Stimulated activated CD4-positive, alpha-beta T cell treated with anti-CD3 and anti-CD28 coated beads, Interleukin-4, amount 100 ng/mL, for 1 hour (primary cell): ENCODE measurements at places on chromosomes 5 and 9.

DNA sequence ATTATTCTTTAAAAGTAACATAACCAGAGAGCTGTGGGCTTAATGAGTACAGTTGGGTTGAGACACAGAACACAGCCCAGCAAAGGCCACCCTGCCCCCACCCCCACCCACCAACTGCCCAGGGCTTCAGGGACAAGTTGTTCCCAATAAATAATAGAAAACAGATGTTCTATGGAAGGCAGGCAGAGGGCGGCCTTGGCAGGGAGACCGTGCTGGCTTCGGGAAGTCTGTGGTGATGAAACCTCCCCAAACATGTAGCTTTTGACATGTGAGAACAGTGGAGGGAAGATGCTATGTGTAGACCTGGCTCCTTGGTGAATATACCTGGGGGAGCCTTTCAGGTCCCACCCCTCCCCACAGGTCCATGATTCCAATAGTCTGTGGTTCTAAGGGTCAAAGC lies 10.0 kb downstream of the TRAF1 start:
- no peak for DNase-seq

GRCh38 chr9:137186385-137186784 lies 2.0 kb downstream of the ANAPC2 start:
- no peak for DNase-seq

- no peak for DNase-seq
These were observed 615.5 kb downstream of the RAB3C start for GRCh38 chr5:59198365-59198764.

GRCh38 chr5:52938226-52938625 lies 50.9 kb upstream of the ITGA2 start:
- no peak for DNase-seq

DNA sequence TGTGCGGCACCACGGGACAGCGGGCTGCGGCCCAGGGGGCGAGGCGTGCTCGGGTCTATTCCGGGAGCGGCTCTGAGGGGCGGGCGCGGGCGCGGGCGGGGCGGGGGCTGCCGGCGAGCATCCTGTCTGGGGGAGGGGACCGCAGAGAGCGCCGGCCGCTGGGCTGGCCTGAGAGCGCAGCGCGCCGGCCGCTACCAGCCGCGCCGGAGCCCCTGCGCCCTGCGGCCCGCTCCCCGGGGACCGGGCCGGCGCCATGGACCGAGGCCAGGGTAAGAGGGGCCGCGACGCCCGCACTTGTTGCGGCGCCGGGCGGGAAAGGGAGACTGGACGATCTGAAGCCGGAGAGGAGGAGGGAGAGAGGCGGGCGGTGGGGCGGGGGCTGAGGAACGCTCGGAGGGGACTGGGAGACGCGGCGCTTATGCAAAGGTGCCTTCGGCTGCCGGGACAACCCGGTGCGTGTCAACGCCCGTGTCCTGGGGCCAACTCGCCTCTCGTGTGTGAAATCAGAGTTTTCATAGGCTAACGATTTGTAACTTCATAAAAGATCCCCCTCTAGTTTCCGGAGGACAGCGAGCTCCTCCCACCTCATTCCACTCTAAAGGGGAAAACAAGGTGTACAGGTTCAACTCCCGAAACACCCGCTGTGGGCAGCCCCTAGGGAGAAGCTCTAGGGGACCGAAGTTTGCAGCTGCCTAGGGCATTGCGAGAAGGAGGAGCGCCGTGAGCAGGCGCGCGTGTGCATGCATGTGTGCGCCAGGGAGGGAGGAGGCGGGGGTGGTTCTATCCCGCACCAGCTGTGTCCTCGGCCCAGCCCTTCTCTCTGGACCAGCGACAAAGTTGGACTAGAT lies at the start of gene AFAP1L1:
Gene AFAP1L1 (plus strand): TSS at position 144 of the 848 bp plus-strand sequence. CDS start 110 bp downstream, at position 254.
- DNase-seq = peak; percentile 15

DNA sequence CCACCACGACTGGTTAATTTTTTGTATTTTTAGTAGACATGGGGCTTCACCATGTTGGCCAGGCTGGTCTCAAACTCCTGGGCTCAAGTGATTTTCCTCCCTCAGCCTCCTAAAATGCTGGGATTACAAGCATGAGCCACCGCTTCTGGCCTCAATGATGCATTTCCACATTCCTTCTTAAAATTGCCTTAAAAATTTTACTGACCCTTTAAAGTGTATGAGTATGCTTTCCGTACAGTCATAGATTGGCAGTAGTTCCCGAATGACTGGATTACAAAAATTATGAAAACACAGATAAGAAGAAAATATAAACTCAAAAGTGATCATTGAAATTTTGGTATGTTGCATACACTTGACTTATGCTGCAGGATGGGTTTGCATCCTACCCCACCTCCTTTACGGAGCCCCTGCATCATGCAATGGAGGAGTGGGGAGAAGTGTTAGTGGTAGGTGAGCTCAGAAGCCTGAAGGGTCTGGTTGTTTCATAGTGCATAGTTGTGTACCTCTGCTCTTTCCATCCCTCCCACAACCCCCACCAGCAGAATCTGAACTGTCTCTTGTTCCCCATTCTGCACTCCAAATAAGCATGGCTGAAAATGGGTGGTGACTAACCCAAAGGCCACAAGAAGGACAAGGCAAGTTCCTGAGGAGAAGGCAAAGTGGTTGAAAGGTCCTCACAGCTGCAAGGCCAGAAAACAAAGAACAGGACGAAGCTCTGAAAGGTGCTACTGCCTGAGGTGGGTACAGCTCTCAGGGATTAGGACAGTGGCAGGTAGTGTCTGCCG lies 26.8 kb downstream of the ANKRD55 start:
- no peak for DNase-seq

DNA sequence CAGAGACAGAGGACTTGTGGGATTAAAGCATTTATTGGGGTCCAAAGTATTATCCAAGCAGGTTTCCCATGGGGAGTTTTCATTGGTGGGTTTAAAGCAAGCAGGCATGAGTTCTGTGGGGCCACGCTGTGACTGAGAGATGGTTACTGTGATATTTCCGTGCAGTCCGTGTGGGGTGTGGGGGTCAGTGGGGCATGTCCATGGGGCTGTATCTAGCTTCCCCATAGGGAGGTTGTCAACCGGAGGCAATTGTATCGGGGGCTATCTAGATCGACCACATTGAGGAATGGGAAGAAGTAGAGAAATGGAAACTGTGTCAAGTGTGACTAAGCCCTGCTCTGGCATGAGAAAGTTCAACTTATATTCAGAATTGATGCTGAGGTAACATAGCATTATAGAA lies 7.1 kb upstream of the RPS23 start:
- no peak for DNase-seq

GRCh38 chr5:62143268-62144229 lies 162.5 kb upstream of the KIF2A start:
- no peak for DNase-seq

- no peak for DNase-seq
These were observed 1284.1 kb upstream of the ACO1 start for GRCh38 chr9:31100311-31100710.

DNA sequence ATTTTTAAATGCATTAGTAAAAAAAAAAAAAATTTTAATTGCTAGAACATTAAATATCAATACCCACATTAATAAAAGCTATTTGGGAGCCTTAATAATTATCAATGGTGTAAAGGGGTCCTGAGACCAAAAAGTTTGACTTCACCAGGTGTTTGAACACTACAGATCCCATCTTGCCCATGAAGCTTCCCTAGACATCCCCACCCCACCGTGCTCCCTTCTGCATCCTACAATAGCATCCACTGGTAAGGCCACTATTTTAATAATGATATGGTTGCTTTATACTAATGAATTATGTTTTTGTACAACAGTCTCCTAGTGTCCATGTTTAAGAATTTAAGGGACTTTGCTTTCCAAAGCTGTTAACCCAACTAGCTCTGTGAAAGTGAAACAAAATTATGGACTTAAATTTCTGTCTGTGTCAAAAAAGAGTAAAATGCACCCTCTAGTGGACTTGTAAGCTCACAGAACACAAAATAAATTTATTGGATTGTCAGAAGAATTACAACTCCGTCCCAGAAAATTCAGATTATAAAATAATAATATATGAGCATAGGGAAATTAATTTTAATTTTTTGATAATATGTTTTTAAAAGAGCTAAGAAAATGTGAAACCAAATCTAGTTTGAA lies 76.0 kb downstream of the ARL15 start:
- no peak for DNase-seq

GRCh38 chr9:95100071-95100627 lies 217.4 kb downstream of the FANCC start:
- no peak for DNase-seq

- no peak for DNase-seq
These were observed 34.1 kb upstream of the TTC23L start for GRCh38 chr5:34804913-34805312.

DNA sequence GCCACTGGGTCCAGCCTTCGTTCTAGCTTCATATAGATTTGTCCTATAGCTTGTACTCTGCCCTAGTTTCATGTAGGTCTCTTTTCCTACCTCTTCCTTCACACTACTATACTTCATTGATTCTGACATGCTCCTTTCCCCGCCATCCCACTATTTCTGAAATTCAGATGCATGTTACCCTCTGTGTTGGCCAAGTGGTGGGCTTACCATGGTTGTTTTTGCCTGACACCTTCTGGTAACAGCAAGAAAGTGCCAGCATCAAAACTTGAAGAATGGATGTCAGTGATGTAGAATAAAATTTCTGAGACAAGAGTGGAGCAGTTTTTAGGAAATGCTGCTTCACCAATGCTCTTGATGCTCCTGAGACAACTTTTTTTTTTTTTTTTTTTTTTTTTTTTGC lies 19.5 kb upstream of the SERINC5 start:
- no peak for DNase-seq

DNA sequence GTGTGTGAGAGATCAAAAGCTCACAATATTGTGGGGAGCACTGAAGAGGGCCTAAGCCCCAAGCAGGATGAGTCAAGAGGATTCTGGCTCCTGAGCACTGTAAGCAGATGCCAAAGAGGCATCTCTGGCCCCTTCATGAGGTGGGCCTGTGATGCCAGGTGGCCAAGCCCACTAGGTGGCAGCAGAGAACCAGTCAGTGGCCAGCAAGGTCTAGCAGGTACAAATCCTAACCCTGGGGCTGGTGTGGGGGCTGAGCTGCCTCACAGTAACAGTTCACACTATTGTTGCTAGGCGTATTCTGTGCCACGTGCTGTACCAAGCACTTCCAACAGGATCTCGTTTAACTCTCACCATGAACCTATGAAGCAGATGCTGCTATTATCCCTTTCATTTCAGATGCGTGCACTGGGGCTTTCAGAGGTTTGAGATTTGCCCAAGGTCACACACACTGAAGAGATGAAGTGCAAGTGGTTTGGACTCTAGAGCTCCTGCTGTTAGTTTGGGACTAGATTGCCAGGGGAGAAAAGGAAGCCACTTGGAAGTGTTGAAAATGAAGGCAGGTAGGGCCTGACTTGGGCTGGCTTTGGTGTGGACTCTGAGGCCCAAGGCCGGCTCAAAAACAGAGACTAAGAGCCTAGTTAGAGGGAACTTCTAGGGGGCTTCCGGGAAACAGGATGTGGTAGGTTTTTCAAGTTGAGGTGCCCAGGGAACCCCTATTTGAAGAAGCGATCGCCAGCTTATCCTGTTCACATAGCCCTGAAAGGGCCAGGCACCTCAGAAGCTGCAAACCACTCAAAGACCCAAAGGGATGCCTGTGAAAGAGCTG lies 4.4 kb upstream of the MLANA start:
- DNase-seq = peak; percentile 82

DNA sequence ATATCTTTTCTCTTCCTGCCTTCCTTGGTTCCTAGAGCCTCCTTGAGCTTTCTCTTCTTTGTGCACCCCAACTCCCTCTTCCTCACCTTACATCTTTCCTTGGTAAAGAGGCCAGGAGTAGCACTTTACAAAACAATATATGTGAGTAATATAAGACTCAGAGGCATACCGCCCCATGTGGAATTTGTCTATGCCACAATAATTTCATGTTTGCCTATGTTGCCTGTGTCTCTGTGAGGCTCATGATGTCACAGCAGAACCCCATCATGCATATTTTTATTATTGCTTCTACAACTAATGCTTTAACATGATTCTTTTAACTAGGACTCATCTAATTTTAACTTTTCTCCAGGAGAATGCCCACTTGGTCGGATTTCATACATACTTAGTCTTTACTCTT lies 15.0 kb upstream of the LVRN start:
- no peak for DNase-seq

DNA sequence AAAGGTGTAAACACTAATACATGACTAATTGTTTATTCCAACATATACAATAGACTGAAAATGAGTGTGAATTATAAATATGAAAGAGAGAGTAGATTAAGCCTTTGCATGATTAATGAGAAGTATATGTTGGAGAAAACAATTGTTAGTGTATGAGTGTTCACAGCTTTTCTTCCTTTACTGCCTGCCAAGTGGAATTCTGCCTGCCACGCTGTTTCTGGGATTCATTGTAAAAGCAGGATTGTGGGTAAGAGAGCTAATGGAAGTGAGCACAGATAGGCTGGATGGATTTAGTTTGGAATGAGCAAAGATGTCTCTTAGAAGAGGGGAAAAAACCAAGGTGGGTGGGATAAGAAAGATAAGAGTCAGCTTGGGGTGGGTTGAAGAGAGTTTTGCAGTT lies 129.6 kb upstream of the NMUR2 start:
- no peak for DNase-seq

DNA sequence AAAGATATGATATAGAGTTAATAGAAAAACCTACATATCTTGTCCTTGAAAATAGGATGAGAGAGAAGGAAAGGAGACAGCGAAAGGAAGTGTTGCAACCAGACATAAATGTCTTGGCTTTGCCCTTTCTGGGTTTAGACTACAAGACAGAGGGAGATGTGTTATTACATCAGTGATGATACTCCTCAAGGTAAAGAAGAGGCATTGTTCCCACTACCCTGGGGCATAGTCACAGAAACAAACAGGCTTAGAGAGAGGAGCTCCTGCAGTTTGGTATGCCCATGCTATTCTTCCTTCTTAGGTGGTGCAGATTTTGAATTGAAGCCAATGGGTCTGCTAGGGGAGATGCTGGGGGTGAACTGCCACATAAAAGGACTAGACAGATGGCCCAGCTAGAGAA lies 166.8 kb upstream of the RFX3 start:
- no peak for DNase-seq

DNA sequence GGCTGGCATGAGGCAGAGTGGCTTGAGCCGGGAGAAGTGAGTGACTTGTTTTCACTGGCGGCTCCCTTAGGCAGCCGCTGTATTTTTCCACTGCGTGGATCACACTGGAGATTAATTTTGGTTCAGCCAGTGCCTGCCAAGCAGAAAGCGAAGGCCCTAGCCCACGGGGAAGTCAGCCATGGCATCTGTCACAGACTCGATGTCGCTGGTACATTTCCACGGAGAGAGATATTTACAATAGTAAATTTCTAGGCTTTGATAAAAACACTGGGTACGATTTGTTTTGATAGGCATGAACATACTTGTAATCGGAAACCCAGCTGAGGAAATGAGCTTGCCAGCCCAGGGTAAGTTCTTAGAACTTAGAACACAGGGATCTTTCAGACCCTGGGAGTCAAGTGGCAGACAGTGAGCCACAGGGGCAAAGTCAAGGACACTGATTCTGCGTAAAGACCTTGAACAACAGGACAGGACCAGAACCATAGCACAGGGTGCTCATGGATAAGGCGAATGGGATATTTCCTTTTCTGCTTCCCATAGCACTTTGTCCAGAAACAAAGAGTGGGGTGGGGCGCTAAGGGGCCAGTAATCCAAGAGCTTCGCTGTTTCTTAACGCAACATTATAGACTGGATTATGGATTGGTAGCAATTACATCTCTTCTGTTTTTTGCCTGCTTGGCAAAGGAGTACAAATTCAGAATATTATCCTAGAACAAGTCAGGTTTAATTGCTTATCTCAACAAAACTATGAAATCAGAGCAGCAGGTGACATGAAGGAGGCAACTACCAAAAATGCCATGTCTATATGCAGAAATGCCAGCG lies 4.5 kb downstream of the DUSP1 start:
- DNase-seq = no peak

- DNase-seq = no peak
These were observed 83.0 kb downstream of the ZNF462 start for GRCh38 chr9:106945727-106946660.
